ENCODE measurements at places on chromosomes 2 and 18.

- no peak for DNase-seq
Measured at GRCh38 chr2:65548576-65549256, 116.3 kb upstream of the SPRED2 start.

GRCh38 chr18:46374850-46375249 lies 270.7 kb downstream of the HAUS1 start:
- DNase-seq: no peak

DNA sequence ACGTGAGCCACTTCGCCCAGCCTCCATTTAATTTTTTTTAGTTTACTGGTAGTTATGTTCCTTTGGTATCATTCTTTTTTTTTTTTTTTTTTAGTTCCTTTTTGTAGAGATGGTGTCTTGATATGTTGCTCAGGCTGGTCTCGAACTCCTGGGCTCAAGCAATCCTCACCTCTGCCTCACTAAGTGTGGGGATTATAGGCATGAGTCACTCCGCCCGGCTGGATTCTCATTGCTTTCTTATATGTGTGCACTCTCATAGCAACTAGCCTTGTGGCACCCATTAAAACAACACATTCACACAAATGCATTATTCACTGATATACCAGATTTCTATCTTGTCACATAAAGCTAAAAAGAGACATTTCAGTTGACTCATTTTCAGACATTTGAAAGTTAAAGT lies 4.2 kb downstream of the TTC27 start:
- DNase-seq: no peak

DNA sequence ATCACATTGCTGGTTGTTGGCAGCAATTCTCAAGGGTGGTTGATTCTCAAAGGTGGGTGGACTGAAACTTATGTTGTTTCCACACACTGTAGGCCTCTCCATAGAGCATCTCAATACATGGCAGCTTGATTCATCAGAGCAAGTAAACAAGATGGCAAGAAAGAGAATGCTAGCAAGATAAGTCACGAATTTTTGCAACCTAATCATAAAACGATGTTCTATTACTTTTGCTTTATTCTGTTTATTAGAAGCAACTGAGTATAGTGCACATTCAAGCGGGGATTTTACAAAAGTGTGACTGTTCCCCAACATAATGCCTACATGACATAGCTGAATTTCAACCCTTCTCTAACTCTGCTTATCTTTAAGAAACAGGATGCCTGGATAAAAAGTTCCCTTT lies 136.2 kb downstream of the CCDC178 start:
- DNase-seq: no peak

DNA sequence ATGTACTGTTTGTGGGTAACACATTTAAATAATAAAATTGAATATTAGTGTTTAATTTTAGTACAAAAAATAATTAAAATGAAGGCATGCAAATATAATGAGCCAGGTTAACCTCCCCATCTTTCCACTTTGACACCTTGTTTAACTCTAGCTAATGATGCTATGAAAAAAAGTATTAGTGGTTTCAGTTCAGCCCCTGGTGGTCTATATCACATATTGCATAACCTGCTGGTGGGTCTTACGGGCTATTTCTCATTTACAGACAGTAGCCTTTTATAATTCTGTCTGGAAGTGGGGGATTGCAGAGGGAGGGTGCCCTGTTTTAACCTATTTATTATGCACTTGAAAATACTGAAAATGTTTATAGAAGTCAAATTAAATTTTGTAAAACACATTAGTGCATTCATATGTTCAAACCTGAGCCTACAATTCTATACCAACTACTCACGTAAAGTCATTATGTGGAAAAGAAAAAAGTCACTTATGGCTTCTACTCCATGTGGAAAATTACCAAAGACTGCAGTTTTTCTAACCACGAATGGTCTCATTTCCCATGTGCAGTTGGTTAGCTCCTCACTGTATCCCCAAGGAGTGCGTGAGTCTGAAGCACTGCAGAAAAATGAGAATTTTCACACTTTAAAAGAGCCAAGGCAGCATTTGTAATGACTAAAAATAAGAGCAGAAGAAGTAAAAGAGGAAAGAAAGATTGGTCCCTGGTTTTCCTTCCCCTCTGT lies 381.0 kb downstream of the MTX2 start:
- DNase-seq: no peak

- DNase-seq: no peak
Measured at GRCh38 chr2:239014458-239015217, 166.8 kb downstream of the TWIST2 start.

- no peak for DNase-seq
Measured at GRCh38 chr18:78978349-78979055, 1.1 kb upstream of the SALL3 start.

- no peak for DNase-seq
Measured at GRCh38 chr18:35999925-36000324, 27.4 kb downstream of the RMP24 start.
